ENCODE measurements at places on chromosomes 2 and 18.
A peak's percentile ranks its signal among the peaks of the same experiment; 100 is the strongest.

DNA sequence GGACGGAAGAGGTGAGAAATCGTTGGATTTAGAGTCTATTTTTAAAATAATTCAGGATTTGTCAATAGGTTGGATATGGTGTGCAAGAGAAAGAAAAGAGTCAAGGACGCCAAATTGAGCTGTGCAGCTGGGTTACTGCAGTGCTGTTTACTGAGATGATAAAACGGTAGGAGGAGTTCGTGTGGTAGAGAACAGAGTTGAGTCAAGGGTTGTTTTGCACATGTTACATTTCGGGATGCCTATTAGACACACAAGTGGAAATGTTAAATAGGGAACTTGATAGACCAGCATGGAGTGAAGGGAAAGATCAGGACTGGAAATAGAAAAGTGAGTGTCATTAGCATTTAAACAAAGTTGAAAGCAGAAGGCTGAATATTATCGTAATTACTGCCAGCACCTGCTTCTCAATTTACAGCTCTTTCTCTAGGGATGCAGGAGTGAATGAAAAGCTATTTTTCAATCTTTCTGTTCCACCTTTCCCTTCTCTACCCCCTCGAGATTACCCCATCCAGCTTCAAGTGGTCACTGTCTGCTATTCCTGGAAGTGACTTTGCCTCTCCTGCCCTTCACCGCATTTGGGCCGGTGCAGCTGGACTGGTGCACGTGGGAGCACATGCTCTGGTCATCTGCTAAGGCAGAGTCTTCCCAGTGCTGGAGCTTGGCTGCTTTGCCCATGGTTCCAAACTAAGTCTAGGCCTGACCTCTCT is 30.3 kb downstream of the GPR75 start:
- DNase-seq, result no peak

- no peak for DNase-seq
Observed at GRCh38 chr2:108118996-108119395, 120.8 kb upstream of the SULT1C3 start.

DNA sequence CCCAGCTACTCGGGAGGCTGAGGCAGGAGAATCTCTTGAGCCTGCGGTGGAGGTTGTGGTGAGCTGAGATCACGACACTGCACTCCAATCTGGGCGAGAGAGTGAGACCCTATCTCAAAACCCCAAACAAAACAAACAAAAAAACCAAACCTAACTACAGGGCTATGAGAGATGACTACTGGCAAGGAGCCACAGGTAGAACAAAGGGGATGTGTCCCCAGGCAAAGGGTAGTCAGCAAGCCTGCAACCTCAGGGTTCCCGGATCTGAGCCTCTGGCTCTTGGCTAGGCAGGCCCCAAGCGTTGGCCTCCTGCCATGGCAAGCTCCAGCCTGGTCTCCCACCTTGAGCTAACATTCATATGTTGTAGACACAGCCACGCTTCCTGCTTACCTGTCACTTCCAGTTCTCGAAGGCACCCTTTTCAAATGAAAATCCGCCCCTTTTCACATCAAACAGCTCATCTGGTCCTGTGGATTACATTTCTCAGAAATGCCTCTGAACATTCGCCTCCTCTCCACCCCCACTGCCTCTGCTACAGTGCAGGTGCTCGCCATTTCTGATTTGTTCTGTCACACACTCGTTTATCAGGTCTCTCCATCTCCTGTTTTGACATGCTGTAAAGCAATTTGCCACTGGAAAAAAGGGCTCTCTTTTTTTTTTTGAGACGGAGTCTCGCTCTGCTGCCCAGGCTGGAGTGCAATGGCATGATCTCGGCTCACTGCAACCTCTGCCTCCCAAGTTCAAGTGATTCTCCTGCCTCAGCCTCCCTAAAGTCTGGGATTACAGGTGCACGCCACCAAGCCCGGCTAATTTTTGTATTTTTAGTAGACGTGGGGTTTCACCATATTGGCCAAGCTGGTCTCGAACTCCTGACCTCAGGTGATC is 13.1 kb upstream of the ACTR3 start:
- no peak for DNase-seq

DNA sequence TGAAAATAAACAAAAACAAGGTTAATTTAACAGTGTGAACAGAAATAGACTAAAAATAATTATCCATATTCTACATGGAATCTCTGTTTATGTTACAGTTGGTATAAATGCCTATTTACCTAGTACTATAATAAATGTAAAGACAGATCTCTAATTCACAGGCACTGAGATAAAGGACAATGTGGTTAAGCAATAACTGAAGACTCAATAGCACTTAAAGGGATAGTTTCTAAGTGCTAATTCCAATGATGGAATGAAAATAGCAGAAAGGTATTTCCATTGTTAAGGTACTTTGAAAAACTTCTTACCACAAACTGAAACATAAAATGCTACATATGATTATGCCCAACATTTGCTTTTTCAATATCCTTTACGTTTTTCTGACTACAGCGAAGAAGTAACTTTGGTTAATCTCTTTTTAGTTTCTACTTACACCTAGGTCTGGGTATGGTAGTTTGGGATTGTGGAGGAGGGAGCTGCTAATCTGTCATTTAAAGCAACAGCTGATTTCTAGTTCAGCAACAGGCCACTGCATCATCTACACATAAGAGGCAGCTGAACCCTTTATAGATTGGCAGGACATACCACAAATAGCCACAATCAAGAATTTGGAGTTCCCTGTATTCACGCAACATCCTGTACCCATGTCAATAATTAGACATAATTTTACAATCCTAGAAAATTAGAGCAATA is 27.2 kb downstream of the MAP4K3 start:
- no peak for DNase-seq

- no peak for DNase-seq
Observed at GRCh38 chr2:119265693-119266066, 42.0 kb downstream of the STEAP3 start.

DNA sequence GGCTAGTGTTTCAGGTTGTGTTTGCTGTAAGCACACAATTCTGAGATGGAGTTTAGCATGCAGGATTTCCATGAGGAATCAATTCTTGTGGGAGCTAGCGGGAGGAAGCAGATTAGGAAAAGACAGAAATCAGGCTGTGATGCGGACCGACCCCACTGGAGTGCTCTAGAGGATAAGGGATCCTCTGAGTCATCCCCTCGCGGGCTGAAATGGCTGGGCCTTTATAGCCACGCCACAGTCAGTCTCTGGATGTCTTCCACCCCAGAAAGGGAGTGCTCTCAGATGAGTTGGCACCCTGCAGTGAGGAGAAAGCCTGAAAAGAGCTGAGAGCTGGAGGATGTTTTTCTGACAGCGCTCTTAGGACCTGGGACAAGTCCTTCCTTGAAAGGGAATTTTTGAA is 102.4 kb downstream of the GALNT3 start:
- DNase-seq, result no peak

- DNase-seq, result no peak
Observed at GRCh38 chr2:135945526-135945925, 39.9 kb downstream of the DARS1 start.

DNA sequence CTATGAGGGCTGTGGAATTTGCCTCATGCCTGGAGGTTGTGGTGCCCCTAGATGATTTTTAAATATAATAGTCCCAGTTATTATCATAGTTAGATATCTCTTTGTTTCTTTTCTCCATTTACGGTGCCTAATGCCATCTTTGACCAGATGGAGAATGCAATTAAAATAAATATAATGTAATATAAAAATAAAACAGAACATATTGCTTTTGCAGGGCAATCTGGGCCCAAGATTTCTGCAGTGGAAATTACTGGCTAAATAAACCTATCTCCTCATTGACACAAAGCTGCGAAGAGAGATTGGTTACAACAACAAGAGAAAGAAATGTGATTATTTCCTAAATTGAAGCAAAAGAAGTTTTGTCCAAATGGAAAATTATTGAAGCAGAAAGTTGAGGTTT is 51.8 kb downstream of the CPO start:
- no peak for DNase-seq

- DNase-seq, result no peak
Observed at GRCh38 chr18:56086176-56086575, 498.2 kb upstream of the TCF4 start.

DNA sequence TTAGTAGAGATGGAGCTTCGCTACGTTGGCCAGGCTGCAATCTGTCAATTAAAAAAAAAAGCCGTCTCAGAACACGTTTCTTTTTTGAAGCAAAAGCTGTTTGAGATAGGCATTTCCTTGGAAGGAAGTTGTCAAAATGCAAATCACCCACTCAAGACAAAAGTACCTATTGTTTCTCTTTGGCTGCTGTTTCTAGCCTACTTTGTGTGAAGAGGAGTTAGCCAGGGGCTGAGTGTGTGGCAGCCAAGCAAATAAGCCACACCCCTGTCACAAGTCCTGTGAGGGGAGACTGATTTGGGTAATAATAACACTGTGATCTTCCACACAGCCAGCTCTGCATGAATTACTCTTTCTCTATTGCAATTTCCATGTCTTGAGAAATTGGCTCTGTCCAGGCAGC is 47.4 kb upstream of the CDCA7 start:
- DNase-seq, result peak; percentile 68

DNA sequence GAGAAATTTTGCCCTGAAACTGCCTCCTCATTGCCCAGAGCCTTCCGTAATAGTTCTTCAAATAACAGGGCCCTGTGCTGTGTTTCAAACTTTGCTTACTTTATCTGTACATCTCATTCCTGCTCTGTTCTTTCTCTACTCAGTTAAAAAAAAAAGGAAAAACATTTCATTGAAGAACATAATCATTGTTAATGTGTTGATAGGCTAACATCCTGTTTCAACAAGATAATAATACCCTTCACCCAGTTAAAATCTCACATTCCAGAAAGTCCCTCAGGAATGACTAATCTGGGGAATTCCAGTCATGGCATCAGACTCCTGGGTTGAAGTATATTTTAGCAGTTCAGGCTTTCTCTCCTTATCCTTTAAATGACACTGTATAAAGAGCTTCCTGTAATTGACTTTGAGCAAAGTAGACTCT is 45.6 kb upstream of the ITGAV start:
- DNase-seq, result no peak

GRCh38 chr2:205695460-205695991 is 13.2 kb downstream of the NRP2 start:
- DNase-seq, result no peak

- DNase-seq, result no peak
Observed at GRCh38 chr2:238698451-238699306, 149.2 kb upstream of the TWIST2 start.

DNA sequence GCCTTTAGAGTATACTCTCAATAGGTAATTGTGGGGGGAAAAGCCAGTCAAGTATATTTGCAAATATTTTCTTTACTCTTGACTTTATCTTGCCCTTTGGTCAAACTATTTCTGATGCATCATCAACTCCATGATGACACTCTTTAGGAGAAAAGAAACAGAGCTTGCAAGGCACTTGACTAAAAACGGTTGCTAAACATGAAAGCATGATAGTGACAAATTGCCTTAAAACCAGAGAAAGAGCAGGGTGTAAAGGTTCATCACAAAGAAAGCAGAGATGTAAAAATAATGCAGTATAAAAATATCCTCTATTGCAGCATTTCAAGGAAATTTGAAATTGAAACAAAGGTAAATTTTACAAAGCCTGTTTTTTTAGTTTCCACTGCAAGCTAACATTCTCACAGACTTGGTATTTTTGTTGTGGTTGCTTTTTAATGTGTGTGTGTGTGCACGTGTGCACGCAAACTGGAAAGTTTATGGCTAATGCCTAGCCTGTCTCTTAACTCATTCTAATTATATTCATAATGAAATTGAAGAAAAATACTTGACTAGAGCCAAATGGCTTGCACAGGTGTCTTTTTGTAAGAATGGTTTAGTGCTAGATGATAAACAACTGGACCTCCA is 503.6 kb downstream of the ARHGAP15 start:
- DNase-seq, result no peak

DNA sequence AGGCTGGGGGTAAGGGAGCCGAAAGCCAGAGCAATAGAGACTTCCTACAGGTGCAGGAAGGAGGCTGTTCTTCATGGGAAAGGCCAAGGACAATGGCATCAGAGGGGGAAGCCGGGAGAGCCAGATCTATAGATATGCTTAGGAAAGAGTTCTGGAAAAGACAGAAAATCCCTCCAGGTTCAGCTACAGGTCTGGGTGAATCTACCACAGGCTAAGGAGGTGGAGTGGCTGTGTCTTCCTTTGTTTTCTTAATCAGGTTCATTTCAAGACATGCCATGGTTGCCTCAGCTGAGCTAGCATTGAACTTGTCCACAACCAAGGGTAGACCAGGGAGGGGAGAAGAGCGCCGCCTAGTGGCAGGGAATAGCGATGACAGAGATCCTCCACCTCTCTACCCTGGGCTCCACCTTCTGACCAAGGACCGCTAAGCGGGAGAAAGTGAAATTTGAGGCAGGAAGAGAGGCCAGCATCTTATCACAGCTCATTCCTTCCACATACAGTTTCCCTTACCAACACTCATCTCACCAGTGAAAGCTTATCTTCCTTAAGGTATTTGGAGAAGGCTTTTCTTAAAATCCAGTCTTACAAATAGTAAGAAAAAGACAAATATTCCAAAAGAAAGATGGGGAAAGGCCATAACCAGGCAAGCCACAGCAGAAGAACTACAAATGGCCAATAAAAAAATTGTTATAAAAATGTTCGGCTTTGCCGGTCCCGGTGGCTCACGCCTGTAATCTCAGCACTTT is 74.2 kb downstream of the VIT start:
- DNase-seq, result peak; percentile 13

GRCh38 chr2:198471291-198471690 is 666.9 kb downstream of the PLCL1 start:
- no peak for DNase-seq

GRCh38 chr18:45672637-45673036 is 51.3 kb upstream of the SLC14A1 start:
- DNase-seq, result no peak

GRCh38 chr2:55809875-55810621 is 113.5 kb downstream of the EFEMP1 start:
- DNase-seq, result peak; percentile 95

DNA sequence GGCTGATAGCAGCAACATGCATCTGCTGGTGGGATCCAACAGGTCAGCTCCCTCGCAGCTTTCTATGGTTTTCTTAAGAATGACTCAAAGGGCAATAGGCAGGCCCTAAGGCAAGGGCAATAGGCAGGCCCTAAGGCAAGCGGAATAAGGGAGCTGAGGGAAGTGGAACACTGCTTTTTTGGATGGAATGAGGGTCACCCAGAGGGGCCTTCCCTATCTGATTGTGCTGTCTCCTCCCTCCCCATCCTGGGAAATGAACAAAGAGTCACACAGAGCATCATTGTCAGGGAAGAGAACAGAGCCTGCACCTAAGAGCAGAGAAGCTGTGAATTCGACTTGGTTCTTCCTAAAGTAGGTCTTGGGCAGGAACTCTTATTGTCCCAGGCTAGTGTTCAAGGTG is 43.3 kb upstream of the PTPRM start:
- DNase-seq, result no peak

Measured in NCI-H526 (cell line).